Muscle of arm (tissue), 14 donors: ENCODE measurements at places on chromosomes 1 and 21. TPM values are rescaled to one million over a fixed set of nuclear protein-coding genes. Genes with fewer than 3 reads are reported as not detected.

SLC44A5 gene
- polyA plus RNA-seq, result 3.2 TPM

DNA sequence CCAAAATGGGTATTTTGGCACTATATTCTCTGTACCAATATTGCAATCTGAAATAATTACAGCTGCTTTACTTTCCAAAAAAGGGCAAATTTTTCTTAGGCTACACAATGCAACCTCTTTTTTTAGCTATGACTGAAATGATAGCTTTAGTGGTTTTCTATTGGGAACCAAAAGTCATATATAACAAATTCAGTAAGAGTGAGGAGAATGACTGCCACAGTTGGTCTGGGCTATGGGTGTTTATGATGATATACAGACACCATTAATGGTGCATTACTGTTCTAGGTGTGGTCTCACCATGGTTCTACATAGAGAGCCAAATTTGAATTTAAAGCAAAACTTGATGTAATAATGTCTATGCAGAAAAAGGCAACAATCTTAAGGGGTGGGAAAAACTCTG lies 72.3 kb upstream of the PTBP2 start:
- DNase-seq, result no peak

GRCh38 chr1:1165485-1165884 lies 8.2 kb upstream of the TTLL10 start:
- no peak for DNase-seq

ZCCHC17 gene
- 33.2 TPM for polyA plus RNA-seq

TMEM222 gene
- polyA plus RNA-seq, result 25.4 TPM

MXRA8 gene
- 48.9 TPM for polyA plus RNA-seq

SH2D1B gene
- 0.32 TPM for polyA plus RNA-seq

APCS gene
- not detected for polyA plus RNA-seq

- no peak for DNase-seq
These were observed 577.4 kb downstream of the LMO4 start for GRCh38 chr1:87906078-87906477.

DNA sequence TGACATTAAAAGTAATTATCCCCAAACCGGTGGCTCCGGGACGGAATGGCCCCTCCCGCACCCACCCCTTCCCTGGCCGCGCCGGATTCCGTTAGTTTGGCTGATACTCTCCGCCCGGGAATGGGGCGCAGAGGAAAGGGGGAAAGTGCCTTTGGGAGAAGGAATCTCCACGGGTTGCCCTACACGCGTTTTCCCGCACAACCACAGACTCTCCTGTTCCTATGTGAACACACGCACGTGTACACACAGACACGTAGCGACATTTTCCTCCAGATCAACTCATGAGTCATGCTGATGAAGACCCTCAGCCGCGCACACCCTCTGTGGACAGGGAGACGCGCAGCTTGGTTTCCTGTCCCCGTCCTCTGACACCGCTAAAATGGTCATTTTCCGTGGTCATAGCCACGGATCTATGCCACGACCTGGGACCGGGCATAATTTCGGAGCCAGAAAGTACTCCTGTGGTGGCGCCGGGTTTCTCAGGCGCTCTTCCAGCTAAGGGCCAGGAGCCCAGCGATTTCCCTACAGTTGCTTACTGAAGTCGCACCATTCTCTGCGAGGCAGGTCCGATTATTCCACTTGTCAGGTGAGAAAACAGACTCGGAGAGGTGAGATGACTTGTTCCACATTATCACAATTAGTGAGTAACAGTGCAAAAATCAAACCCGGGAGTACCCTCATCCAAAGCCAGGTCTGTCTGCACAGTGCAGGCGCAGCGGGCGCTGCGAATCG lies 4.0 kb upstream of the DMRTA2 start:
- DNase-seq, result no peak

NRAS gene
- polyA plus RNA-seq, result 52.3 TPM

LCE1D gene
- polyA plus RNA-seq, result not detected

PROK1 gene
- not detected for polyA plus RNA-seq

DNA sequence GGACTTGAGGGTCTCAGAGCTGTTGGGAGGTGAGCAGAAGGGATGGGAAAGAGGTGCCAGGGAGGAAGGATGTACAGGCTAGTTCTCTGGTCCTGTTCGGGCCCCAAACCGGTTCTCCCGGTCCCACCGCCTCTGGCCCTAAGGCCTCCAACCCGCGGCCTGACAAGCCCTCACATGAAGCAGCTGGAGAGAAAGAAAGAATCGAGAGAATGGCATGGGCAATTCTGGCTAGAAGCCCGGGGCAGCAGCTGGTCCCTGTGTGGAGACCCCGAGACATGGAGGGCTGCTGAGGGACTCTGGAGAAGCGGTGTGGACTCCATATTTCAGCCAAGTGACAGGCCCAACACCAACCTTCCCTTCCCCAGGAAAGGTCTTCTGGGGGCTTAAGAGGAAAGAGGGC lies 730 bp downstream of the CDC42SE1 start:
- DNase-seq, result peak; percentile 45

DNA sequence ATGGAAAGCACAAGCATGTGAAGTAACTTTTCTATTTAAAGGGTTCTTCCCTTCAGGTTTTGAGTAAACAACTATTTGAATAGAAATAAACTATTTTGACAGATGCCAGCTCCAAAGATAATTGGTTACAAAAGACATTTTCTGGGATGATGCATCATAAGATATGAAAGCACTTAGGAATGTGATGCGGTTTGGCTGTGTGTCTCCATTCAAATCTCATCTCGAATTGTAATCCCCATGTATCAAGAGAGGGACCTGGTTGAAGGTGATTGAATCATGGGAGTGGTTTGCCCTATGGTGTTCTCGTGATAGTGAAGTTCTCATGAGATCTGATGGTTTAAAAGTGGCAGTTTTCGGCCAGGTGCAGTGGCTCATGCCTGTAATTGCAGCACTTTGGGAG lies 6.4 kb downstream of the DISP1 start:
- DNase-seq, result no peak

BTBD19 gene
- polyA plus RNA-seq, result 5.3 TPM

DNA sequence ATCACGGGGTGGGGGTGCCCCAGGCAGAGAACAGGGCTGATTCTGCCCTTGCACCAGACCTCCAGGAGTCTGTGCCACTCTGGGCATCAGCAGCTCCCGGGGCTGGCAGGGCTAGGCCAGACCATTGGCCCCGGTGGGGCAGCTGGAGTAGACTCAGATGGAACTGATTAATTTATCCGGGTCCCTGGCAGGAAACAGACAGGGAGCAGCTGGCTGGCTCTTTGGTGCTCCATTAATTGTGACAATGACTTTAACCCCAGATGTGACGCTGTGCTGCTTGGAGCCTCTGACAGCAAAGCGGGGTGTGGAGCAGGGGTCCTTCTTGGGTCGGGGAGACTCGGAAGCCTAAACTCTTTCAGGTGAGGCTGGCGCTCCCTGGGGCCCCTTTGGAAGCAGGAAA lies 9.5 kb downstream of the EPHA8 start:
- no peak for DNase-seq

EBNA1BP2 gene
- 36.6 TPM for polyA plus RNA-seq

PLEKHA6 gene
- not detected for polyA plus RNA-seq

DNA sequence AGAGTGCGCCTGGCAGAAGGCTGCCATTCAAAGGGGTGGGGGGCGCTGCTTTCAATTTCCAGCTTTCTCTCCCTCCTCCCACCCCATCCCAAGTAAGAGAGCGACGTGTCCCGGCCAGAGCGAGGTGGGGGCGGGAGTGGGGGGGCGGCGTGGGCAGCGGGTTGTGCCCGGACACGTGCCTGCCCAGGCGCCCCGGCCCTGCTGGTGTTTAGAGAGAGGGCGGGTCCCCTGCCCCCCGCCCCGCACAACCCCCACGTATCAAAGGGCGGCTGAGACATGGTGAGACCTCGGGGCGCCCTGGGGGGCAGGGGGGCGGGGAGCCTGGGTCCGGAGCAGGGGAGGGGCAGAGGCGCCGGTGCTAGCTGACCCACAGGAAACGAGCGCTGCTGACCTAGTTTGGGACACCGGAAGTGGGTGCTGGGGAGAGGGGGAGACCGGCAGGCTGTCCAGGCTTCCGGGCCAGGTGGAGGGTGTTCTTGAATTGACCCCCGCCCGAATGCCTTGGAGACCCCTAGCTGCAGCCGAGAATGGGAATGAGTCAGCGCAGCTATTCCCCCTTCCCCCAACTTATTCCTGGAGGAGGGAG lies 1.3 kb downstream of the ZBTB7B start:
- peak; percentile 56 for DNase-seq

GRCh38 chr1:156523801-156524480 lies 23.4 kb upstream of the MEF2D start:
- DNase-seq, result no peak

KRTAP19-7 gene
- polyA plus RNA-seq, result not detected

CD1B gene
- not detected for polyA plus RNA-seq

- no peak for DNase-seq
These were observed 6.0 kb upstream of the LCE1F start for GRCh38 chr1:152768847-152769533.

DNA sequence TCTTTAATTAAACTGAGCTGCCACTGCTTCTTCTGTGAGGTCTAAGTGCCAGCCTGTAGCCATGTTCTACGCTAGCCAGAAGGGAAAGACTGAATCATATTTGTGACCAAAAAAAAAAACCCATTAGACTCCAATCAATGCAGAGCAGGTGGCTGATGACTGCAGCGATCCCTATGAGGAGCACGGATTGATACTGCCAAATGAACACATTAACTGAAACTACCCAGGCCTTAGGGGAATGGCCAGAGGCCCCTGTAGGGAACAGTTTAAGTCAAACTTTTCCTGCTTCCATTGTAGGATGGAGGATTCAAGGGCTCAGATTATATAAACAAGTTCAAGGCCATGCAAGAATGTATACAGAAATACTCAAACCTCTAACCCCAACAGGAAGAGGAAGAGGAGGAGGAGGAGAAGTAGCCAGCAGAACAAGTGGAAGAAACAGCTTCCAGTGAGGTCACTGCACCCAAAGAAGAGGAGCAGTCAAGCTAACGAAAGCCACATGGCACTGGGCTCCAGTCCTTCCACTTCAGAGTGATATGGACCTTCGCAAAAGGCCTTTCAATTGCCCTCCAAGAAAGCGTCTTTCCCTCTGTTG lies 328.3 kb downstream of the SMYD3 start:
- no peak for DNase-seq

LAX1 gene
- polyA plus RNA-seq, result 0.19 TPM

GRCh38 chr1:46941135-46941694 lies at the start of gene CYP4A11:
Gene CYP4A11 (minus strand): TSS chr1:46941476. CDS start chr1:46941433, 43 bp downstream.
- no peak for DNase-seq

- no peak for DNase-seq
These were observed 7.5 kb upstream of the KCNJ15 start for GRCh38 chr21:38249256-38249655.

DNA sequence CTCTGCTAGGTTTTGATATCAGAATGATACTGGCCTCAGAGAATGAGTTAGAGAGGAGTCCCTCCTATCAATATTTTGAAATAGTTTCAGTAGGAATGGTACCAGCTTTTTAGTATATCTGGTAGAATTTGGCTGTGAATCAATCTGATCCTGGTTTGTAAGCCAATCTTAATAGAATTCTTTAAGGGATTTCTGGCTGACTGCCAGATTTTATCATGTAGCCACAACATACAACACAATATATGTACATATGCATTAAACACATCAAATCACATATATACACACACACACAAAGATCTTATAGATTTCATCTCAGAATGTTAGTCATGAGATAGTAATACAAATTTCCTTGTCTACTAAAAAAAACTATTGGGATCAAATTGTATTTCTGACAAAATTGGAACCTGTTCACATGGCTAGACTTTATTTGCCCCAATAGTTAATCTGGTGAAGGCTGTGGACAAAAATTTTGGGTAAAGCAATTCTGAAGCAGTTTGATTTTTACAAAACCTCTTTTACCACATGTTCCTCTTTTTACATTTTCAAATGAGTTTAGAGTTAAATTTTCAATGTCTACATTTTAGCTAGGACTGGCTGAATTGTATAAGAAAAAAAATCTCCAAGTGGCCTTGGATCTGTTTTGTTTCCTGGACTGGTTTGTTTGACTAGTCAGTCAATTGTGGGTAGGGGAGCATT lies 151.7 kb downstream of the FASLG start:
- no peak for DNase-seq

DNA sequence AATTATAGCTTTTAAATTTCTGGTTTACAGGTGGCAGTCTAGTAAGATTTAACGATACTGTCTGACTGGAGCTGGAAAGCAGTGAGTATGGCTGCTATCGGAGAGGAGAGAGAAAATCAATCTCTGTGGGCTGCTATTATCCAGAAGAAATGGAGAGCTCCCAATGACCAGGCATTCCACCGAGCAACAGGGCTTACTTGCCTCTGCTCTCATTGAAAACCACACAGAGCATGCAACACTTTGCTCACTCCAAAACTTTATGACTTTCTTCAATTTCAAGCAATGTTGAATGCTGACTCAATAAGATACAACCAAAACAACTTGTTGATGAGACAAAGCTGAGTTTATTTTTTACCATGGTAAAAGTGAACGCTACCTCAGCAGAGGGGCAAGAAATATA lies 337.0 kb upstream of the NCAM2 start:
- DNase-seq, result no peak

GRCh38 chr1:153483776-153484175 lies 23.3 kb upstream of the S100A7 start:
- DNase-seq, result no peak

DNA sequence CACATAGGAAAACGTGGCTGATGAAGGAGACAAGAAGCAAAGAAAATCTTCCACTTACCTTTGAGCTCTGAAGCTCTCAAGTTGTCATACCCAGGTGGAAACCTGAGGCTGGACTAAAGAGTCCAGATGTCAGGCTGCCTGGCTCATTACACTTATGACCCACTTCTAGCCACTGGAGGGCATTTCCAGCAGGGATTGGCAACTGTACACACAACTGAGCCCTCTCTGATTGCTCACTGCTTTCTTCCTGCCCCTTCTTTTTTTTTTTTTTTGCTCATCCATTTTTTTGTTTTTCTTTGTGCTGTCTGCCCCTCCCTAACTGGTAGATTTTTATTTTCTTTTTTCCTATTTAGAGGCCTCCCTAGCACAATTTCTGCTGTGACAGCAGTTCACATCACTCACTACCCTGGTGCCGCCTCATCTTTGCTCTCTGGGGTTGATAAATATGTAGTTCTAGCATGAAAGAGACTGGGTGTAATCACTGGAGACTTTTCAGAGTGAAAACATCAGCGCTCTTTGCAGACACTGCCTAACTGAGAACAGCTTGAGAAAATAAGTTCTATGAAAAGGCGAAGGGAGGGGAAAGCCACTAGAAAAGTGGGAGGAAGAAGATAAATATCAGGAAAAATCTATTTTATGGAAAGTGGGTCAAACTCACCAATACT lies 334.5 kb downstream of the NUF2 start:
- DNase-seq, result no peak
